ENCODE measurements at places on chromosomes 6 and 20.
A peak's percentile ranks its signal among the peaks of the same experiment; 100 is the strongest.

GRCh38 chr6:108180776-108181175, 15.0 kb downstream of the NR2E1 start:
- no peak for DNase-seq

DNA sequence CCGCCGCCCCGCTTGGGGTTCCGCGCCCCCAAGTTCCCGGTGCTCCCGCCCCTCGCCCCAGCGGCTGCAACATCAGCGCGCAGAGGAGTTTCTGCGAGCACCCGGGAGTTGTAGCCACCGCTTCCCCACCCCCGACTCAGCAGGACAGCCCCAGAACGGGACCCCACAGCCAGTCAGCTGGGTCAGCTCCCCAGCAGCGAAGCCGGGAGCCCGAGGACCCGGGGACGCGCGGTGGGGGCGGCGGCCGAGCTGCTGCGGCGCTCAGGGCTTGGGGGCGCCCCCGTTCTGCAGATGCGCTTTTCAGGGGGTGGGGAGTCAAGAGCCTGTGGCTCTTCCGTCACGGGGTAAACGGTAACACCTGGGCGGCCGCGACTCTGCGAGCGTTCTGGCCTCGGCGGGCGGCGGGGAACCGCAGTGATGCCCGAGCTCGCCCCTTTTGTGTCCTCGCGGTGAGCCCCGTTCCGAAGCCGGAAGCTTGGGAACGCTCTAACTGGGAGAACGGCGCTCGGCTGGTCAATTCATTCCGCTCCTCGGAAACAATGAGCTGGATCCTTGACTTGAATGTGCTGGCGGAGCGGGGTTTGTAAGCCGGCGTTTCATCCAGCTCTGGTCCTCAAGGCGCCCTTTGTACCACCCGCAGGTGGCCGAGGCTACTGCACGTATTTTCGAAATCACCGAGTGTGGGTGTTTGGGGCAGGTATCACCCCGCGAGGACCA, 774 bp downstream of the PLEKHG1 start:
- peak; percentile 59 for DNase-seq

- DNase-seq: peak; percentile 84
Observed at GRCh38 chr20:50987493-50988210, 29.0 kb downstream of the MOCS3 start.

- peak; percentile 20 for DNase-seq
Observed at GRCh38 chr20:52913650-52914387, 58.3 kb upstream of the TSHZ2 start.

- no peak for DNase-seq
Observed at GRCh38 chr20:24972341-24972740, 20.2 kb downstream of the APMAP start.

DNA sequence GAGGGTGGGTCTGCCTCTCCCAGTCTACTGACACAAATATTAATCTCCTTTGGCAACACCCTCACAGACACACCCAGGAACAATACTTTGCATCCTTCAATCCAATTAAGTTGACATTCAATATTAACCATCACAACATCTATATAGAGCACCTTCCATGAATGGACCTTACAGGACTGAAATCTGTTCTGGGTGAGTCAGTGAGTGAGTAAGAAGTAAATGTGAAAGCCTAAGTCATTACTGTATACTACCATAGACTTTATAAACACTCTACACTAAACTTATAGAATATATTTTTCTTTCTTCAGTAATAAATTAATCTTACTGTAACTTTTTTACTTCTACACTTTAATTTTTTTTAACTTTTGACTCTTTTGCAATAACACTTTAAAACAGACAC, 993.8 kb upstream of the MAP3K7 start:
- no peak for DNase-seq

DNA sequence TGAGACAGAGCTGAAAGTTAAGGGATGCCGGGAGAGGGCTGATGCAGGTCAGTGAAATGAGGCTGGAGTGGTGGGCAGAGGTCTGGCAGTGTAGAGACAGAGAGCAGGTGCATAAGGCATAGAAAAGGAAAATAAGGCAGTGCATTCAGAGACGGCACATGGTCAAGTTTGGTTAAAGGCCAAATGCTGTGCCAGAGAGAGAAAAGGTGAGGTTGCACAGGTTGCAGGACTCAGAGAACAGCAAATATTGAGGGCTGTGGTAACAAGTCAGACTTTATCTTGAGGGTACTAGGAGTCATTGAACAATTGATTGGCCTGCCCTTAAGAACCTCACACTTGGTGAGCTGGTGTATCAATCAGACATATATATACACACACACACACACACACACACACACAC, 102.9 kb upstream of the TSHZ2 start:
- no peak for DNase-seq
